ENCODE measurements at places on chromosomes 5 and 9.

GRCh38 chr9:131635892-131636291, 90.6 kb downstream of the PRRT1B start:
- DNase-seq: no peak

DNA sequence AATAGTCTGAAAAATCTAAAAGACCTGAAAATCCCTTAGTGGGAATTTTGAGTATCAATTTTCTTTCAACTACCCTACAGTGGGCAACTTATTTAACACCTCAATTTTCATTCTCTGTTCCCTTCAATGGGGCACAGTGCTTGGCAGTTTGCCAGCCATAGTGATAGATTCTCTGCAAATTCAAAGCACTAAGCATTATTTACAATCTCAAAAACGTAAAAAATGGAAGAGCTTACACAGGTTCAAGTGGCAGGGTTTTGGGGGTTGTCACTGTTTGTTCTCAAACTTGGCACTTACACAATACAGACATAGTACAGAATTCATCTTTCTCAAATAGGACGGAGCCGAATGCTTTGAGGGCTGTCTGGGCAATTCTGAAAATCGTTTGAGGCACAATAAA, 515.0 kb downstream of the EFNA5 start:
- no peak for DNase-seq

DNA sequence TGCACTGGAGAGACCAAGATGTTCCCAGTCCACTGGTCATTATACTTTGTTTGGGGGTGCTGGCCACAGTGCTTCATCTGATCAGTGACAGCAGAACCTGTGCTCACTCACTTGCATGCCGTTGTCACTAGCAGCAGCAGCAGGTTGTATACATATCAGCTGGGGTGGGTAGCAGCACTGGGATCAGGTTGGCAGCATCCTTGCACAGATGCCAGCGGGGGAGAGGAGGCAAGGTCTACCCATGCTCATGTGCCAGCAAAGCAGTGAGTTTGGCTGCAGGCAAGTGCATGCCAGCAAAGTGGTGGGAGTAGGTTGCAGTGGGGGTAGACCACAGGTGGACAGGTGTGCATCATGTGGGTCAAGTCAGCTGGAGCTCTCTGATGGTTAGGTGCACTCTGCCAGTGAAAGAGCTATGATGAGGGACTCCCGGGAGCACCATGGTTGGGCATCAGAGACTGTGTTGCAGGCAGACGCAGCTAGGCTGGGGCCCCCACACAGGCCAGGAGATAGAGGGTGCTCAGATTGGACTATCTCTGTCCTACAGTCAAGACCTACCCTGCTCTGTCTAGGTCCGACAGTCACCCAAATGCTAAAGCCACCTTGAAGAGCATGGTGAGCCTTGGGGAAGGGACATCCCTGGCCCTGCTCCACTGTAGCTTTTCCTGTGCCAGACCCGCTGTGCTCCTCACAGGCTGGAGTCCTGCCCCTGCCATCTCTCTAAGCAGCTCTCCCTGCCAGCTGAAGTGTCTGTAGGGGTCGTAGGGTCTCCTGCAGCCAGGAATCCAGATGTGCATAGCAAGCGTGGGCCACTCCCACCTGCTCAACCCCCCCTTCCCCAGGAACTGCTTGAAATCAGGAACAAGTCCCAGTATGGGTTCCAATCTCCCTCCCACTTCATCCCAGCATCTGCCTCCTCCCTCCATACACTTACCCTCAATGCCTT, 119.8 kb downstream of the RNF180 start:
- no peak for DNase-seq

GRCh38 chr9:115633104-115633503, 515.1 kb upstream of the TNC start:
- no peak for DNase-seq
